CD4-positive, CD25-positive, alpha-beta regulatory T cell (primary cell): ENCODE measurements at places on chromosomes 5 and 9. TPM values are rescaled to one million over a fixed set of nuclear protein-coding genes. Genes with fewer than 3 reads are reported as not detected.

Gene PRRX2
- polyA plus RNA-seq: not detected

Gene TGFBR1
- polyA plus RNA-seq: 18.0 TPM

Gene C5orf58
- 0.84 TPM for polyA plus RNA-seq

Gene NHP2
- 167 TPM for polyA plus RNA-seq

Gene ANAPC2
- polyA plus RNA-seq: 7.5 TPM

Gene GRK6
- polyA plus RNA-seq: 79.6 TPM

Gene ANKRD31
- polyA plus RNA-seq: 0.48 TPM

Gene MARCHF11
- polyA plus RNA-seq: not detected

Gene PARP8
- polyA plus RNA-seq: 56.0 TPM

Gene PCDHA11
- polyA plus RNA-seq: not detected

Gene ACTBL2
- not detected for polyA plus RNA-seq

Gene FTMT
- not detected for polyA plus RNA-seq

Gene MRPL50
- 26.2 TPM for polyA plus RNA-seq

Gene CRB2
- 0.03 TPM for polyA plus RNA-seq

Gene S1PR3
- polyA plus RNA-seq: not detected

Gene ANKRD18A
- 0.39 TPM for polyA plus RNA-seq

Gene SMU1
- 24.5 TPM for polyA plus RNA-seq

Gene LCN1
- not detected for polyA plus RNA-seq

Gene NR5A1
- polyA plus RNA-seq: not detected

Gene IQGAP2
- 61.4 TPM for polyA plus RNA-seq

Gene IFNA2
- not detected for polyA plus RNA-seq

Gene GMCL2
- not detected for polyA plus RNA-seq

Gene FOXD1
- not detected for polyA plus RNA-seq

Gene PCDHB13
- polyA plus RNA-seq: not detected

Gene C9orf153
- not detected for polyA plus RNA-seq

Gene CFAP77
- polyA plus RNA-seq: not detected

Gene GKAP1
- 5.1 TPM for polyA plus RNA-seq

Gene TLX3
- not detected for polyA plus RNA-seq

Gene TSSK1B
- polyA plus RNA-seq: not detected

Gene HTR1A
- polyA plus RNA-seq: not detected

Gene GPR151
- polyA plus RNA-seq: 0.13 TPM

Gene ZNF366
- not detected for polyA plus RNA-seq

Gene ESM1
- 0.68 TPM for polyA plus RNA-seq

Gene LHX3
- polyA plus RNA-seq: not detected

Gene TRIP13
- polyA plus RNA-seq: 1.3 TPM

Gene ITK
- polyA plus RNA-seq: 169 TPM

Gene SELENOP
- polyA plus RNA-seq: 0.99 TPM

Gene MYO10
- polyA plus RNA-seq: 0.01 TPM

Gene PCDHGA9
- polyA plus RNA-seq: not detected

Gene GRIA1
- not detected for polyA plus RNA-seq

Gene TLE1
- polyA plus RNA-seq: 0.03 TPM

Gene SLC46A2
- not detected for polyA plus RNA-seq

Gene GGTA1
- polyA plus RNA-seq: not detected

Gene TTLL11
- 2.0 TPM for polyA plus RNA-seq

Gene PCDHGA8
- not detected for polyA plus RNA-seq

Gene GRIN1
- not detected for polyA plus RNA-seq

Gene NR4A3
- polyA plus RNA-seq: 0.21 TPM

Gene CEL
- polyA plus RNA-seq: not detected

Gene ALDH1A1
- polyA plus RNA-seq: 0.10 TPM

Gene MARCOL
- not detected for polyA plus RNA-seq

Gene TMCO6
- polyA plus RNA-seq: 24.1 TPM

Gene DMAC1
- 93.4 TPM for polyA plus RNA-seq

Gene CSF1R
- 1.2 TPM for polyA plus RNA-seq

Gene PROB1
- polyA plus RNA-seq: 0.86 TPM

Gene SLC25A2
- polyA plus RNA-seq: not detected

Gene SLC25A48
- polyA plus RNA-seq: not detected

Gene CXCL14
- not detected for polyA plus RNA-seq

Gene STC2
- polyA plus RNA-seq: not detected

Gene OR2Y1
- polyA plus RNA-seq: not detected

Gene ERAP2
- polyA plus RNA-seq: 9.9 TPM
